ENCODE measurements at places on chromosomes 3 and 15.

DNA sequence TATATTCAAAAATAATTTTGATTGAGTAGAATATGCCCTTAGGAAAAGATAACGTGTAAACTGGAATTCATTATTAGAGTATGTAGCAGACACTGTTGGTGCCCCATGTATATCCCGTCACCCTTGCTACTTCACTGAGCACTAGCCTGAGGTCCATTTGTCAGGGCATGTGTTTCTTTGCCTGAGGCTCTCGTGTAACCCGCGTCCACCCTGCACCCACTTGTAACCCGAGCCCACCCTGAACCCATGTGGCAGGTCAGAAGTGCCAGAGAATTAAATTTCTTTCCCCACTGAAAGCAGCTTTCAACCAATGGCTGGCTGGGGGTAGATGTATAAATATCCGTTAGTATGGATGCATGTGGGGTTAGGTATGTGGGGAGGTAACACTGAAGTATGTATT lies 474.2 kb upstream of the ZNF385D start:
- DNase-seq: no peak

- no peak for DNase-seq
Observed at GRCh38 chr3:102434715-102435114, at the start of gene ZPLD1. Gene ZPLD1, plus strand, starts transcription at chr3:102435015. Its CDS starts 3,473 bp downstream, at chr3:102438488.

- DNase-seq: peak; percentile 90
Observed at GRCh38 chr3:96813134-96813819, 1.1 kb upstream of the EPHA6 start.

DNA sequence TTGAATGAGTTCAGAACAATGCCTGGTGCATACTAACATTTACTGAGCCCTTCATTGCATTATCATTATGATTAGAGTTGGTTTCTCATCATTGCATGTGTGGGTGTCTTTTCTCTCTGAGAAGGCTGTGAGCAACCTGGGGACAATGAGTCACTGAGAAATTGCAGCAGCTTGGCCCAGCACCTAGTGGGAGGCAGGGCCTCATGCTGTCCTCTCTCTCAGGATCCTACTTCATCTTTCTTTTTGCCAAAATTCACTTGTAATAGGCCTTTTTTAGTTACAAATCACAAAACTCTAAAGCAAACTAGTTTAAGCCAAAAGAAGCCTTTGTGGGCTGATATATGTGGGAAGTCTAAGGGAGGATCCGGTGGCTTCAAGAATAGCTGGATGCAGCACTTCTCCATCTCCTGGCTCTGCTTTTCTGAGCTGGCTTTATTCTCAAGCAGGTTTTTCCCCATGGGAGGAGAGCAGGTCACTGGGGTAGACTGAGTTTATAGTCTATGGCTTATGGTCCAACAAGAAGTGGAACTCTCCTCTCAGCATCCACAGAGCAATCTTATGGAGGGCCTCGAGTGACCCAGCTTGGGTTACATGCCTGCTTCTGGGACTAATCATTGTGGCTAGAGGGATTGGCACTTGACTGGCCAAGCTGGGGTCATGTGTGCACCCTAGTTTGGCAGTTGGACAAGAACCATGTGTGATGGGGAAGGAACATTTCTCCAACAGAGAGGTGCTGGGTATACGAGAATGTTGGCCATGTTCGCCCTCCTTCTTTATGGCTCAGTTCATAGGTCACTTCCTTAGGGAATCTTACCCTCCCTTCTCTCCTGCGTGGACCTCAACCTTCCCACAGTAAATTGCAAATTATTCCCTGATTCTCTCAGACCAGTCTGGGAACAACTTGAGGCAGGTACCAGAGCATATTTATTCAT lies 8.7 kb upstream of the CAMK1 start:
- no peak for DNase-seq

GRCh38 chr3:46143951-46144473 lies 64.1 kb downstream of the CCR1 start:
- DNase-seq: no peak
